ENCODE measurements at places on chromosomes 13 and 19.

- DNase-seq, result no peak
Observed at GRCh38 chr19:6735181-6735911, 2.0 kb downstream of the GPR108 start.

GRCh38 chr13:110841406-110841805 lies 73.5 kb downstream of the ANKRD10 start:
- no peak for DNase-seq

GRCh38 chr19:39124136-39124764 lies 1.3 kb upstream of the PAK4 start:
- DNase-seq, result no peak

DNA sequence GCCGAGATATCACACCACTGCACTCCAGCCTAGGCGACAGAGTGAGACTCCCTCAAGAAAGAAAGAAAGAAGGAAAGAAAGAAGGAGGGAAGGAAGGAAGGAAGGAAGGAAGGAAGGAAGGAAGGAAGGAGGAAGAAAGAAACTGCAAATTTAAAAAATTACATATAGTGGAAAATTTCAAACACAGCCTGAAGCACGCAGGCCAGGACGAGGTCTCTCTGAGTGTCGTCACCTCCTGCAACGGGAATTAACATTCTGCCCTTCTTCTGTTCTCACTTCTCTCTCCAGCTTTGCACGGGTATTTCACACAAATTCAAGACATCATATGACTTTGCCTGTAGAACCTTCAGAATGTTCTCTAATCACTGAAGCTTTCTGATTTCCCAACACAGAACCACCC lies 108.2 kb downstream of the GNG7 start:
- DNase-seq, result no peak

GRCh38 chr13:21670883-21671619 lies at the start of gene FGF9:
Gene FGF9, plus strand, starts transcription at chr13:21671073. Its CDS starts 840 bp downstream, at chr13:21671913.
- peak; percentile 77 for DNase-seq

GRCh38 chr19:40726279-40726678 lies 9.4 kb downstream of the ITPKC start:
- DNase-seq, result no peak

GRCh38 chr13:76717092-76717491 lies 169.1 kb downstream of the KCTD12 start:
- DNase-seq, result no peak

- DNase-seq, result no peak
Observed at GRCh38 chr13:58239774-58240268, 608.3 kb downstream of the PCDH17 start.

DNA sequence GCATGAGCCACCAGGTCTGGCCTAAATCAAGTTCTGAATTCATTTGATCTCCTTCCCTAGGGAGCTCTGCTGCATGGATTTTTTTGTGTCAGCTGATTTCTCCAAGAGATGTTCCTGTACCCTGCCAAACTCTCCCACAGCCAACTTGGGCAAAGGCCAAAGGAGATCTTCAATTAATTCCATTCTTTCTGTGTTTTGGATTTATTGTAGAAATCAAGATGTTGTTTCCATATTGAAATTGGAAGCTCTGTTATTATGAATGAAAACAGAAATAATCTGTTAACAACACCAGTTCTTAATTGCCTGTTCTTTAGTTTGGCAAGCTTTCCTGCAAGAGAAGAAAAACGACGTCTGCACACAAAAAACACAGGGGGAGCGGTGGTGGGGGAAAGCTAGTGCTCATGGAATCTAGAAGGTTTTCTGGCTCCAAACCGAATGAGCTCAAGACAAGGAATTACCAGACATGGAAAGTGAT lies 86.5 kb upstream of the ABCC4 start:
- no peak for DNase-seq

- no peak for DNase-seq
Observed at GRCh38 chr13:29855009-29855408, 4.6 kb upstream of the UBL3 start.

DNA sequence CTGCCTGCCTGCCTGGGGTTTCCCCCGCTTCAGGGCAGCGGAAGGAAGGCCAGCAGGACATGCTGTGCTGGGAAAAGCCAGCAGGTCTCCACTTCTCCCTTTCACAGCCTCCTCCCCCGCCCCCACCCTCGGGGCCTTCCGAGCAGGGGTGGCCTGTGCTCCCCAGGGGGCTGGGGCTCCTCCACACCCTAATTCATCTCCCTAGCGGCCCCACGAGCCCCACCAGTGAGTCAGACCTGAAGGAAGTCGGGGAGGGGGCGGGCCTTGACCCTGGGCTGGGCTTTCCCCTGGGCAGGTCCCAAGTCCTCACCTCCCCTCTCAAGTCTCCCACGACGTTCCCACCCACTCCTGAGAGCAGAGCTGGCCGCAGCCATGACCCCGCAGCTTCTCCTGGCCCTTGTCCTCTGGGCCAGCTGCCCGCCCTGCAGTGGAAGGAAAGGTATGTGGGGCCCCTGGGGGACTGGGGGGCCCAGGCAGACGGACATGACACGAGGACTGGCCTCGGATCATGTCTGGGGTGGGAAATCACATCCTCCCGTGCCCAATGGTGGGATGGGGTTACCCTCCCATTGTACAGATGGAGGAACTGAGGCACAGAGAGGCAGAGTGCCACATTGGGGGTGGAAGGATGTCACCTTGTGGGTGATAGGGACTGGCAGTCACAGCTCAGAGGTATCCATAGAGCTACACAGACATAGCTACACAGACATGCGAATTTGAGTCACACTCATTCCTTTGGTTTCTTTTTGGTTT lies at the start of gene EBI3:
Gene EBI3 (plus strand): TSS at position 345 of the 753 bp plus-strand sequence. CDS start 28 bp downstream, at position 373.
- peak; percentile 54 for DNase-seq

DNA sequence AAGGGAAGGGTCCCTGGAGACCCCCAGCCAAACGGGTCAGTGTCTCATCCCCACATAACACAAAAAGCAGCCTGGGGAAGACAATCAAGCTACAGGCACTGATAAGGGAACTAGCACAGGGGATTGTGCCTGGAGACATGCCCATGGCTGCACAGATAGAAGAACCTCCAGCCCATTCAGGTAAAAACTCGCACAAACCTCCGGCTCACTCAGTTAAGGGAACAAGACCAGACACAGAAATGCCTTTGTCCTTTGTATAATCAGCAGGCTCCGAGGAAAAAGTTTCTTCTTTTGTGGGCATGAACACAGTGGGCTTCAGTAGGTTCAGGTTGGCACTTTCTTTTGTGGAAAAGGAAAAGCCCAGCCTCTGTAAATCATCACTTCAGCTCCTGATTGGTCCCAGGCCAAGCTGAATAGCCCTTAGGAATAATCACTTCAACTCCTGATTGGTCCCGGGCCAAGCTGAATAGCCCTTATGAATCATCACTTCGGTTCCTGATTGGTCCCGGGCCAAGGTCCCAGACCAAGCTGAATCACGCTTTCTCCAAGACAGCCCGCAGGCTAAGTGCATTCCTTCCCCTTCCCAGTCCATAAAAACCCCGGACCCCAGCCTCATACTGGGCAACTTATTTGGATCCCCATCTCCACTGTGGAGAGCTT lies 5.0 kb upstream of the ZNF230 start:
- DNase-seq, result no peak
